H9 (cell line): ENCODE measurements at places on chromosomes 2 and 18.

- no peak for DNase-seq
- no peaks in the 10 kb centered on the region for H3K27me3 ChIP-seq
- H3K4me3 ChIP-seq = no peak overlapping the region
- no peaks in the 10 kb centered on the region for H3K4me1 ChIP-seq
- H3K36me3 ChIP-seq = no peaks in the 10 kb centered on the region
- no peak overlapping the region for H3K27ac ChIP-seq
Measured at GRCh38 chr2:62243983-62244382, 48.1 kb downstream of the B3GNT2 start.

DNA sequence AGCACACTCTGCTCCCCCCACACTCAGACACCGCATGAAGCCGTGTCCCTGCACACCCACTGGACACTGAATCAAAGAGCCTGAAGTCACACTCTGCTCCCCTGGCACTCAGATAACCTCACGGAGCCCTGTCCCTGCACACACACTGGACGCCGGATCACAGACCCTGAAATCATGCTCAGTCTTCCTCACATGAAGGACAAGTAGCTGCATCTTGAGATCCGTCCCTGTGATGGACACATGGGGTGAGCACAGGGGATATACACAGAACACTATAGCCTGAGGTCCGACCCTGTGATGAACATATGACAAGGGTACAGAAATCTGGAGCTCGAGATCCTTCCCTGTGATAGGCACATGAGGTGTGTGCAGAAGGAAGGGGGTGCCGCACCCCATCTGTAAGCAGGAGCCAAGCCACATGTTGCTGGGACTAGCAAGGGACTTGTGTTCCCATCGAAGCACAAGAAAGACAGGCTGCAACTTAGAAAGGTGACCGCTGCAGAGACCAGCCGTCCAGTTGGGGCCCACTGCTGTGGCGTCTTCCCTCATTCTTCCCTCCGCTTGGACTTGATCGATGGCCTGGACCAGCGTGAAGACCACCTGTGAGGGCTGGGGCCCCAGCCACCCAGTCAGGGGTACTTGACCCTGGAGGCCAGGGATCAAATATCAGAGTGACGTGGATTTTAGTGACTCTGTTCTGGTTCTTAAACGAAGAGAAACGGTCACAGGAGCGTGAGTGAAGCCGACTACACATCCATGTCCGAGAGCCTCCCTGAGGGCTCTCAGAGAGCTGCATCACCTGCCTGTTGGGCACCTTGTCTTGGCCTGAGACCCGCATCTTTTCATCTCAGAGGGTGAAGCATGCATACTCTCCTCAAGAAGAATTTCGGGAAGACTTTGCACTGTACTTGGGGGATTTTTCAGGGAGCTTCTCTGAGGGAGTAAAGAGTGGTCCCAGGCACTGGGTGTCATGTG is 391.7 kb upstream of the SALL3 start:
- no peak for DNase-seq
- H3K27ac ChIP-seq = no peak overlapping the region
- peaks cover 2% of the 10 kb centered on the region; the same call in 1 of the 2 replicates for H3K4me1 ChIP-seq
- no peak overlapping the region for H3K4me3 ChIP-seq

- no peak for DNase-seq
- peaks cover 5% of the 10 kb centered on the region; the same call in 1 of the 2 replicates for H3K4me1 ChIP-seq
- H3K36me3 ChIP-seq = peaks cover 10% of the 10 kb centered on the region
Measured at GRCh38 chr18:69992776-69993175, 45.1 kb upstream of the CD226 start.

- no peak for DNase-seq
- H3K27me3 ChIP-seq = no peaks in the 10 kb centered on the region
- H3K36me3 ChIP-seq = peaks cover 15% of the 10 kb centered on the region
Measured at GRCh38 chr18:64270608-64271007, 121.7 kb upstream of the LINC00305 start.

- no peak for DNase-seq
- no peaks in the 10 kb centered on the region for H3K27me3 ChIP-seq
- no peak overlapping the region for H3K27ac ChIP-seq
Measured at GRCh38 chr2:240791821-240792628, 28.0 kb downstream of the KIF1A start.

DNA sequence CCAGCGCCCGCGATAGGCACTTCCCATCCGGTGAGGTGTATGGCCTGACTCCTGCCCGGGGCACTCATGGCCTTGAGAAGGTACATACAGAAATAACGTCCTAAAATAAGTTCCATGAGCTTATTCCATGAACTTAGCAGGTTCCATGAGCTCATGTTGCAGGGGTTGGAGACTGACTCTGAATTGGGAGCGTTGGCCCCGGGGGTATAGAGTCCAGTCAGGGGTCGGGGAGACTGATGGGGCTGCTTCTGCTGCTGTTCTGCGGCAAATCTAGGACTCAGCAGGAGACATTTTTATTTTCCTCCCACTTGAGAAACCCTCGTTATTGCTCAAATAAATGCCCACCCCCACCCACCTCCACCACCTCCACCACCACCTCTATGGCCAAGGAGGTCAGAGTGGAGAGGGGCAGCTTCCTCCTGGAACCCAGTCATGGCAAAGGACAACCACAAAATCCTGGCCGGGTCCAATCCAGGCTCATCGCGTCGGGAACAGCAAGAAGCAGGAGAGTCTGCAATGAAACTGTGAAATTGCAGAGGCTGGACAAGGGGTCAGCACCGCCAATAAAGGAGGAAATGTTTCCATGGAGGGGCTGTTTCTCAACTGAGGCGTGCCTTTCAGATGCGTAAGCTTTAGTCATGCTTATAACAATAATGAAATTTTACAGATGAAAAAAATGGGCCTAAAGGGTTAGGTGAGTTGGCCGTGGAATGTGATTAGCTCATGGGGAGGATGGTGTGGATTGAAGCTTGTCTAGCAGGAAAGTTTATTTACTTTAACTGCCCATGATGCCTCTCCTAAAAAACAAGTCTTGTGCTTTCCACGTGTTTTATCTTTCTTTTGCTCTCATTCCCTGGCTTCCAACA is 136.6 kb upstream of the ALKAL2 start:
- no peak overlapping the region for H3K27ac ChIP-seq
- no peaks in the 10 kb centered on the region for H3K36me3 ChIP-seq
- DNase-seq = no peak
- no peaks in the 10 kb centered on the region; the same call in 1 of the 2 replicates for H3K4me1 ChIP-seq

- H3K4me1 ChIP-seq = no peaks in the 10 kb centered on the region
- DNase-seq = no peak
- H3K36me3 ChIP-seq = no peaks in the 10 kb centered on the region
- no peaks in the 10 kb centered on the region for H3K27me3 ChIP-seq
Measured at GRCh38 chr2:177114712-177115111, 97.9 kb upstream of the HNRNPA3 start.

- H3K4me1 ChIP-seq = no peaks in the 10 kb centered on the region
- H3K27ac ChIP-seq = no peak overlapping the region
- no peak overlapping the region for H3K4me3 ChIP-seq
- H3K36me3 ChIP-seq = peaks cover 9% of the 10 kb centered on the region
Measured at GRCh38 chr2:166432331-166432730, 56.6 kb upstream of the SCN9A start.

DNA sequence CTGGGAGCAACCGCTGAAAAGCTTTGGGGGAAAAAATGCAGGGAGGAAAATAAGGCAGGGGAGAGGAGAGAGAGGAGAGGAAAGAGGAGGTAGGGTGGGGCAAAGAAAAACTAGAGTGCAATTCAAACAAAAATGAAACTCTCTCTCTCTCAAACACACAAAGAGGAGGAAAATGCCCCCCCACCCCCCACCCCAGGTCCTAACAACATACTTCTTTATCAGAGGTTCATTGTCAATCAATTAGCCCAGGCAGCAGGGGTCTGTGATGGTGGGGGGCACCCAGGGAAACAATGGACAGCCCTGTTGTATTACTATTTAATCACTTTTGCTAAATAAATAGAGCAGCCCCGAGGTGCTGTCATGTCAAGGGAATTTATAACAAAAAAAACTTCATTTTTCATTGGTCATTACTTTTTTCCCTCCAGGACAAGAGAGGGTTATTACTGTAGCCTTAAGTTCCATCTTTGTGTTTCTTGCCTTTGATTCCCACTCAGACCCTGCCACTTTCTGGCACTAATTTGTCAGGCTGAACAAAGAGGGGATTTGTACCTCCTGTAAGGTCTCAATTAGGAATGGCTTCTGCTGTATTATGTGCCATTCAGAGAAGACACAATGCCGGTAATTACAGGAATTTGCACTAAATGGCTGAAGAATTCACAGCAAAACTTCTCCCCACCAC is 55.0 kb downstream of the PLEKHM3 start:
- H3K4me3 ChIP-seq = peak overlapping the region; percentile 71
- H3K36me3 ChIP-seq = no peaks in the 10 kb centered on the region
- DNase-seq = no peak
